ENCODE measurements at places on chromosomes 4 and X.

GRCh38 chr4:60129740-60130139 is 1070.4 kb upstream of the ADGRL3 start:
- DNase-seq, result no peak

- no peak for DNase-seq
Measured at GRCh38 chrX:120419463-120419862, 49.6 kb downstream of the LAMP2 start.

DNA sequence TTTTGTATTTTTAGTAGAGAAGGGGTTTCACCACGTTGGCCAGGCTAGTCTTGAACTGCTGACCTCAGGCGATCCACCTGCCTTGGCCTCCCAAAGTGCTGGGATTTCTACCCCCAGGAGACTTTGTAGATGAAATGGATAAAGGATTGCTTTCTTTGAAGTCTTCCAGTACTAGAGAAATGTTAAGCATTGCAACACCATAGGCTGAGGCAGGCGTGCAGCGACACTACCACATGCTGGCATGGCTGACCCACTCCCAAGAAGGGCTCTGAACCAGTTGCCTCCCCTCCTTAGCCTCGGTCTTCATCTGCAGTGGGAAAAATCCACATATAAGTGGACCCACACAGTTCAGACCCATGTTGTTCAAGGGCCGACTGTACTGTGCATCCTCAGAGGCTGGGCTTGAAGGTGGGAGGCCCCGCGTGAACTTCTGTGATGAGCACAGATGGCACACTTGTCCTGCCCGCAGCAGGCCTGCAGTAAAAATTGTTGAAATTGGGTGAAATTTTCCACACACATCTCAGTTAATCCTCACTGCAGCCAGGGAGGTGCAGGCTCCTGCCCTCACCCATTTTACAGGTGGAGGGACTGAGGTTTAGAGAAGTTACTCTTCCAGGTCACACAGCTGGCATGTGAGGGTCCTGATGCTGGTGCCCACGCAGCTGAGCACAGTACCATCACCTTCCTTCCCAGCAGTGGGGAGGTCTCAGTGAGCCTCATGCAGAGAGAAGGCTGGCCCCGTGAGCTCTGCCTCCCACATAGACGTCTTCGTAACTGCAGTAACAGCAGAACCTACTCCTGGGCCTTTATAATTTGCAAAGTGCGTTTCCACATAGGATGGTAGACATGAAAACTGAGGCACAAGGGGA is 35.5 kb downstream of the HTRA3 start:
- no peak for DNase-seq

- DNase-seq, result no peak
Measured at GRCh38 chr4:38842994-38843393, 13.6 kb downstream of the TLR6 start.

DNA sequence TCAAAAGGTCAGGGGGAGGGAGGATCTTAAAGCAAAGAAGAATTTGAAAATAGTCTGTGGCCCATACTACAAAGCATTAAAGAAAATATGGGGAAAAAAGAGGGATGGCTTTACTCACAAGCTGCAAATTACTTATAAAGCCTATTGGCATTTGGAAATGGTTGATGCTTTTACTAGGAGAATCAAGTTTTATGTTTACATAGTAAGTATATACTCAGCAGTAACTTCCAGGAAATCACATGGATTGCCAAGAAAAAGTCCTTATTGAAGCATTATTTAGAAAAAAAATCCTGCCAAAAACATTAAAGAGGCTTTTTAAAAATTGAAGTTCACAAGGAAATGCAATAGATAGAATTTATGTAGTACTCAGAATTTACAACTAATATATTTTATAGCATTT is 8.4 kb upstream of the SH3RF1 start:
- no peak for DNase-seq

DNA sequence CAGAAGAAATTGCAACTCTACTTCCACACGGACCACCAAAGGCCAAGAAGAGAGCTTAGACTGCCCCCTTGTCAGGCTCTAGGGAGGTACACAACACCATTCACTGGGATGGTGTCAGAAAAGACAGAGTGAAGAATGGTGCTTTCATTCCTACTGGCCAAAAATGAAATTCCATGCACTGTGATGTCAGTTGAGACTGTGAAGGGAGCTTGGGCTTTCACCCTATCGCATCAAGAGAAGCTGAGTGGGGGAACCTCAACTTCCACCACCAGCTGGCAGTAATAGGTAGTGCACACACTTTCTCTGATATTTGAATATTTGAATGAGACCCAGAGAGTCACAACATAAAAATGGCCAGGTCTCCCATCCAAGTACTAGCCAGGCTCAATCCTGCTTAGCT is 65.9 kb downstream of the ZNF711 start:
- no peak for DNase-seq

GRCh38 chr4:110411574-110412011 is 64.4 kb upstream of the ENPEP start:
- no peak for DNase-seq

DNA sequence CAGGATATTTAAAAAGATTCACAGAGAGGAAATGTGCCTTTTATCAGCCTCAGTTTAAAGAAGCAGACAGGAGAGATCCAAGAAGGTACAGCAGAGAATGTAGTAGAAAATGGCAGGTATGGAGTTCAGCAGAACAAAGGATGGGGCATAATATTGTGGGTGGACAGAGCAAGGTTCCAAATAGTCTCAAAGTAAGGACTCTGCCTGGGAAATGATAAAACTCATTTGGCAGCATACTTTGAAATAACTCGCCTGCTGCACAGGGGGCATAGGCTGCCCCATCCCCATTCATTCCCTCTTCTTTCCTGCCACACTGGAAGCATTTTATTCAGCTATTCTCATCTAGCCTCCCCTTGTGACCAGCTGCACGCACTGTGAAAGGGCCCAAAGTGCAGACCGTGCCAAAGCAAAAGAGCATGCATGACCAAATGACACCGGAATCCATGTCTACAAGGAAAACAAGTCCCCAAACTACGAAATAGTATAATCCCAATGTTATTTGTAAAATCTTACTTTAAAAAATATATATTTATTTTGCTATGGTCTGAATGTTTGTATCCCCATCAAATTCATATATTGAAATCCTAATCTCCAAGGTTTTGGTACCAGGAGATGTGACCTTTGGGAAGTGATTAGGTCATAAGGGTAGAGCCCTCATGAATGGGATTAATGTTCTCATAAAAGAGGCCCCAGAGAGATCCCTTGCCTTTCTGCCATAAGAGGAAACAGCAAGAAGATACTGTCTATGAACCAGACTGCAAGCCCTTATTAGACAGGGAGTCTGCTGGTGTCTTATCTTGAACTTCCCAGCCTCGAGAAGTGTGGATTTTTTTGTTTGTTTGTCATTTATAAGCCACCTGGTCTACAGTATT is 77.4 kb upstream of the PRSS48 start:
- no peak for DNase-seq

GRCh38 chrX:48996969-48997368 is 5.1 kb downstream of the GRIPAP1 start:
- DNase-seq, result no peak

DNA sequence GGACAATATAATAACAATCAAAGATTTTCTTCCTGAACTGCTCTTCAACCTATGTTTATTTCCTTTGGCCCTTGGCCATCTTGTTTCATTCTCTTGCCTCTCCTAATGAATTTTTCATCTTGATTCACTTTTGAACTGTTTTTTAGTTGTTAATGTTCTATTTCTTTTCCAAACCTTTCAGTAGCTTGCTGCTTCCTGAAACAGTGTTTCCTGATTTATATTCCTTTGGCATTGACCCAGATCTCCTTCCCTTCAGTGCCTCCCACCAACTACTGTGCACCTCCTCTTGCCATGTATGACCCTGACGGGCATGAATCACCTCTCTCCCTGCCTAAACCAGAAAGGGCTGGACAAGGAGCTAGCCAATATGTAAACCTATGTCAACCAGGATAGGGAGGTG is 25.6 kb upstream of the SPP1 start:
- DNase-seq, result no peak
